A549 treated with CpdA at 1 μM for 4 hours (cell line): ENCODE measurements at places on chromosomes 12 and 14. TPM values are rescaled to one million over a fixed set of nuclear protein-coding genes. Genes with fewer than 3 reads are reported as not detected.

The KRT75 gene
- total RNA-seq: 0.19 to 0.29 TPM (median 0.23 TPM) in 5 replicates

The A2ML1 gene
- total RNA-seq: not detected in 5 replicates

The MSRB3 gene
- total RNA-seq: 21.1 to 24.6 TPM (median 23.2 TPM) in 5 replicates

The ADGRD1 gene
- 0.19 to 0.57 TPM (median 0.32 TPM) in 5 replicates for total RNA-seq

The SDR9C7 gene
- 0.05 TPM in 1 of 5 replicates, not detected in the others for total RNA-seq

The SPIC gene
- not detected in 5 replicates for total RNA-seq

The GPX2 gene
- 163 to 301 TPM (median 208 TPM) in 5 replicates for total RNA-seq

The TROAP gene
- total RNA-seq: 78.1 to 121 TPM (median 84.3 TPM) in 5 replicates

The GZMB gene
- not detected in 5 replicates for total RNA-seq

The WNT1 gene
- 0.07 TPM in 1 of 5 replicates, not detected in the others for total RNA-seq

The SLC6A15 gene
- total RNA-seq: 2.4 to 3.9 TPM (median 3.1 TPM) in 5 replicates

The BDKRB2 gene
- total RNA-seq: 3.4 to 7.0 TPM (median 6.2 TPM) in 5 replicates

The STXBP6 gene
- total RNA-seq: 1.7 to 2.5 TPM (median 2.2 TPM) in 5 replicates

The IL31 gene
- total RNA-seq: not detected in 5 replicates

The TEAD4 gene
- 38.7 to 47.0 TPM (median 45.5 TPM) in 5 replicates for total RNA-seq

The PLBD2 gene
- total RNA-seq: 26.5 to 38.3 TPM (median 29.7 TPM) in 5 replicates

The NPC2 gene
- 222 to 318 TPM (median 245 TPM) in 5 replicates for total RNA-seq

The KMT2D gene
- 32.8 to 47.2 TPM (median 40.1 TPM) in 5 replicates for total RNA-seq

The CATSPERB gene
- not detected in 5 replicates for total RNA-seq

The DPF3 gene
- 0.10 to 0.61 TPM (median 0.27 TPM) in 5 replicates for total RNA-seq

The PIANP gene
- total RNA-seq: 0.43 to 1.0 TPM (median 0.87 TPM) in 5 replicates

The KRT8 gene
- 2,787 to 3,378 TPM (median 3,286 TPM) in 5 replicates for total RNA-seq

The FOXG1 gene
- 0.09 to 0.17 TPM (median 0.10 TPM) in 5 replicates for total RNA-seq

The RILPL1 gene
- total RNA-seq: 8.3 to 14.6 TPM (median 12.2 TPM) in 5 replicates

The HEBP1 gene
- total RNA-seq: 53.8 to 67.2 TPM (median 59.4 TPM) in 5 replicates

The BHLHE41 gene
- 0.57 to 2.4 TPM (median 0.97 TPM) in 5 replicates for total RNA-seq

The AMDHD1 gene
- 1.9 to 2.8 TPM (median 2.2 TPM) in 5 replicates for total RNA-seq

The TCL1A gene
- not detected in 5 replicates for total RNA-seq

The DNAJC22 gene
- 19.2 to 24.7 TPM (median 20.0 TPM) in 5 replicates for total RNA-seq

The CCDC85C gene
- 35.9 to 42.1 TPM (median 38.2 TPM) in 5 replicates for total RNA-seq

The CEBPE gene
- total RNA-seq: not detected in 5 replicates

The RNASE7 gene
- not detected in 5 replicates for total RNA-seq

The KRT83 gene
- 2.2 to 6.1 TPM (median 5.3 TPM) in 5 replicates for total RNA-seq

The ENDOU gene
- not detected in 5 replicates for total RNA-seq

The CCER1 gene
- not detected in 5 replicates for total RNA-seq

The STAC3 gene
- total RNA-seq: 0.20 to 0.64 TPM (median 0.53 TPM) in 5 replicates

The KLRD1 gene
- not detected in 5 replicates for total RNA-seq

The NKX2-1 gene
- 0.03 to 0.06 TPM in 2 of 5 replicates, not detected in the others for total RNA-seq
